Activated CD8-positive, alpha-beta memory T cell treated with anti-CD3 and anti-CD28 coated beads for 1 hour (primary cell): ENCODE measurements at places on chromosomes 7 and 10.
A peak's percentile ranks its signal among the peaks of the same experiment; 100 is the strongest.

DNA sequence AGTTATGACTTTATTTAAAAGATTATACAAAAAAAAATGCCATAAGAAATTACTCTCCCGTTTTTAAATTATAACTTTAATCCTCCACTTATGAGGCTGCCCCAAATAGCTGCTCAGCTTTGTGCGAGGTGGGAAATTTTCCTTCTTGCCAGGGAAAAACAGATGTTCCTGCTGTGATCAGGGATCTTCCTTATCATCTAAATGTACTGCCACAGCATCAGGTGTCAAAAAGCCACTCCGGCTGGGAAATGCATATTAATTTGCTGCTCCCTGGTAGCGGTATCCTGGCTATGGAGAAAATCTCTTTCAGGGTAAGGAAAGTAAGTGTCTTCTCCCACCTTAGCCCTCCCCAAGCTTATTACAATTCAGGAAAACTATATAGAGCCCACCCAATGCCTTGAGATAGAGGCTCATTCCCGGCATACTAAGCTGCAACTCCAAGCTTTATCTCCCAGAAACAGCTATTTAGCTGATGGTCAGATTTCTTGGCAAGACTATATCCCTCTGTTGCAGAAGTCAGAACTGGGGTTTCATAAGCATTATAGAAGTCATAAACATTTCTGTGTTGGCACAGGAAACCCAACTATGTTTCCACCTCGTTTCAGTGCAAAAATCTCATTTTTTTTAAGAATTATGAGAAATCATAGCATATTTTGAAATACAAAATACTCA lies 360.4 kb downstream of the PARD3 start:
- DNase-seq, result no peak

- no peak for DNase-seq
Observed at GRCh38 chr10:88236121-88236743, 346.9 kb downstream of the RNLS start.

DNA sequence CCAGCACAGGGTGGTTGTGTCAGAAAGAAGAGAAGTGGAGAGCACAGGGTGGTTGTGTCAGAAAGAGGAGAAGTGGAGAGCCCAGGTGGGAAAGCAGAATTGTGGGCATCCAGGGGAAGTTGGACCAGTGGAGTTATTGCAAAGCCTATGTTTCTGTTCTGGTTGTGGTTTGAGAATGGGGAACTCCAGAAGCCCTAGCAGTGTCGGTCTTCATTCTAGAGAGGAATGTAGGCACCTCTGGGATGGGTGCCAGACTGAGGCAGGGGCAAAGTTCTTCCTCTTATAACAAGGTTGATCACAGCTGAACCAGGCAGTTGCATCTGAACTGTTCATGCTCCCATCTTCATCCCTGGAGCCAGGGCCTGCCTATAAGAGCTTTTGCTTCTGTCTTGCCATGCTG lies 954 bp downstream of the FSCN3 start:
- DNase-seq, result no peak

GRCh38 chr10:22317076-22317370 lies 835 bp downstream of the COMMD3 start:
- DNase-seq, result no peak

DNA sequence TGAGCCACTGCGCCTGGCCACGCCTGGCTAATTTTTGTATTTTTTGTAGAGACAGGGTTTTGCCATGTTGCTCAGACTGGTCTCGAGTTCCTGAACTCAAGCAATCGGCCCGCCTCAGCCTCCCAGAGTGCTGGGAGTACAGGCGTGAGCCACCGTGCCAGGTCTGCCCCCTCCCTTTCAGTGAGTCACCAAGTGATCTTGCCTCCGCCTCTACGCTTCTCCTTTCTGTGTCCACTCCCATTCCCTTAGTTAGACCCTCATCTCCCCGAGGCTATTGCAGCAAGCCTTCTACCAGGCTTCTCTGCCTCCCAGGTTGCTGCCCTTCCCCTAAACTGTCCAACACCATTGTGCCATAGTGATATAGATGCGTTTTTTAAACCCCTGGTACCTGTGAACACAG lies 32.9 kb downstream of the CDC123 start:
- no peak for DNase-seq

DNA sequence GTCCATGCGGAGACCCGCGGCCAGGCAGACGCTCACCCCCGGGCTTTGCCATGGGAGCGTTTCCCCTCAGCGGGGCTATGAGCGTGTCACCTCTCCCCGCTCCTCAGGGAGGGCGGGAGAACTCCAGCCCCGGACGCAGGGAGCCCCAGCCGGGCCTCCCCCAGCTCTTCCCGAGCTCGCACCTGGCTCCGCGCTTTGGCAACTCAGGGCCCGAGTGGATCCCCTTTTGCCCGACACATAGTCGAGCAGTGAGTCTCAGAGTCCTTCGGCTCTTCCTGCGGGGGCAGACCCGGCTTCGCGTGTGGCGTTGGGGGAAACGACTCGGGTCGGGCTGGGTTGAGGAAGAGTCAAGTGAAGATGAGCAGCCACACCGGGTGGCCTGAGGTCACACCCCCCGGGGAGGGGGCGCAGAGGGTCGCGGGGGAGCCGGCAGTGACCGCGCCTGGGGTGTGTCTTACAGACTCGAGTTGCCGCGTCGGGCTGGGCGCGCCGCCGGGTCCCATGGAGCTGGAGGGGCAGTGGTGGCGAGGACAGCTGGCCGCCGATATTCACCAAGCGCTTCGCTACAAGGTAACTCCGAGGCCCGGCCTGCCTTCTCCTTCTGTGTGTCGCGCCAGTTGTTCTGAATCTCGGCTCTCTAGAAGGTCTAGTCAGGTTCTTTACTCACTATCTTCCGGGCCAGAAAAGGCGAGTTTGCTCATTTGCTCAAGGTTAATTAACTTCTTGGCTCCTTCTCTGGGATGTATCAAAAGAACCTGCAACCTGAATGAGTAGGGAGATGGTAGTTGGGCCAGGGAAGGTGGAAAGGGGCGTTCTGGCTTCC lies 721 bp downstream of the CCNJ start:
- DNase-seq, result peak; percentile 13

GRCh38 chr10:86298501-86299001 lies 68.0 kb downstream of the GRID1 start:
- no peak for DNase-seq

DNA sequence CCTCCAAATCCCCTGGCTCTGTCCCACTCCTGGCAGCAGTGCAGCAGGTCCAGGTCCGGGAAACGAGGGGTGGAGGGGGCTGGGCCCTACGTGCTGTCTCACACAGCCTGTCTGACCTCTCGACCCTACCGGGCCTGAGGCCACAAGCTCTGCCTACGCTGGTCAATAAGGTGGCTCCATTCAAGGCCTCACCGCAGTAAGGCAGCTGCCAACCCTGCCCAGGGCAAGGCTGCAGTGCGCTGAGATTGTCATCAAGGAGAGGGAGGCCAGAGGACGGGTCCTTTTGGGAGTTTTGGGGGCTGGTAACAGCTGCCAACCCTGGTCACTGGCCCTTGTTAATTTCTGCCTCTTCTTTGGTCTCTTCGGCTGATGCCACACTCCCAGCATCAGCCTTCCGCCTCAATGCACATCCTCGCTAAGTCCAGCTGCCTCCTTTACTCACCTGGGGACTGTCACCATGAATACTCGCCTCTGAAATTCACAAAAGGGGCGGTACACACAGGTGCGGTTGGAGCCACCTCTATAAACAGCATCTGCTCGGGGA lies 3.5 kb downstream of the EPO start:
- DNase-seq, result no peak

DNA sequence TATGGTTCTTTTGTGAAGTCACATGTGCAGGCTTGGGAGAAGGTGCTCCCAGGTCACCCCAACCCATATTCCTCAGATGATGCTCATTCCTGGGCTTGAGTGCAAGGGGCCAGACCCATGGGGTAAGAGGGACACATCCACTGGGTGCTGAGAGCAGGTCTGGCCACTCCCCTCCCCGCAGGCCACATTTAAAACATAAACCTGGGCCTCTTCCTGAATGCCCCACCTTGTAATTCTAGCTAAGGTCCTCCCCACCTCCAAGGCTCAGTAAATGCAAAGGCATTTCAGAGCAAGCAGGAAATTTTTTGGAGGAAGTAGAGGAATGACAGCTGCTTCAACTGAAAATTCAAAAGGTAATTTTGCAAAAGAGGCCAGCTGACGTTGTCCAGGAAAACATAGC lies 172.5 kb downstream of the ARHGAP21 start:
- no peak for DNase-seq

- no peak for DNase-seq
Observed at GRCh38 chr7:94940241-94940640, 32.8 kb downstream of the PPP1R9A start.

GRCh38 chr7:10646194-10646593 lies 327.5 kb upstream of the PHF14 start:
- DNase-seq, result no peak

DNA sequence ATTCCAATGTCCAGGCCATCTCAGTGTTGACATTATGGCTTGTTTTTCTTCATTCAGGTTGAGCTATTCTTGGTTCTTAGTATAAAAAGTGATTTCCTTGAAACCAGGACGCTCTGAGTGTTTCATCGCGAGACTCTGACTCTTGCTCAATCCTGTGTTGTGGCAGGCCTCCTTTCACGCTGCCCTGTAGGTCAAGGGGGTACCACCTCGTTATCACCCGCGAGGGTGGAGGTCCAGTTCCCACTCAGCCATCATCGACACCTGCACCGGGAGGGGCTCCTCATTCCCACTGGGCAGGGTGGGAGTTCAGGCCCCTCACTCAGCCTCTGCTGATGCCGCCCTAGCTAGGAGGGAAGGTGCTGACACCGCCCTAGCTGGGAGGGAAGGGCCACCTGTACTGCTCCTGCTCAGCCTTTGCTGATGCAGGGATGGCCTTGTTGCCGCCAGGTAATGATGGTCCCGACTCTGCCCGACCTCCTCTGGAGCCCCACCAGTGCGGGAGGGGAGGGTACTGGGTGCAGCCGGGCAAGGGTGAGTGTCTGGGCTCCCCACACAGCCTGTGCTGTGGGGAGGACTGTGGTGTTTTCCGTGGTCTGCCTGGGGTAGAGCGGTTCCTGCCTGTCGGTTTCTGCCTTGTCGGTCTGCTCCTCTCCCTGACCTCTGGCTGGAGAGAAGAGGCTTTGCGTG lies 16.4 kb downstream of the IQCE start:
- DNase-seq, result no peak

DNA sequence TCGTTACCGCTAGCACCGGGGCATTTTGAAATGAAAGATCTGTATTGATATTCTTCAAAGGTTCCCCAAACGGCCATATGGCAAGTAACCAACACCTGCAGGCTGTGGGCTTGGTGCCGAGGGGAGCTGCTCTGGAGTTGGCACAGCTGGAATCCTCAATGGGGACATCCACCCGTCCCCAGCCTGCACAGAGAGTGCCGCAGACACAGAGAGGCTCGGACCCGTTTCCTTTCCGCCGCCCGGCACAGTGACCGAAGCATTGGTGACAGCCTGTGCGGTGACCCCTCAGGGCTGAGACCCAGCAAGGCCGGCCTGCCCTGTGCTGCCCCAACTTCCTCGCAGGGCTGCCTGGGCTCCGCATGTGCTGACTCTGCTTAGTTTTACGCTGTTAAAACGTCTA lies 4.5 kb downstream of the CFAP46 start:
- no peak for DNase-seq

GRCh38 chr7:113764401-113765035 lies 154.3 kb downstream of the PPP1R3A start:
- DNase-seq, result no peak

DNA sequence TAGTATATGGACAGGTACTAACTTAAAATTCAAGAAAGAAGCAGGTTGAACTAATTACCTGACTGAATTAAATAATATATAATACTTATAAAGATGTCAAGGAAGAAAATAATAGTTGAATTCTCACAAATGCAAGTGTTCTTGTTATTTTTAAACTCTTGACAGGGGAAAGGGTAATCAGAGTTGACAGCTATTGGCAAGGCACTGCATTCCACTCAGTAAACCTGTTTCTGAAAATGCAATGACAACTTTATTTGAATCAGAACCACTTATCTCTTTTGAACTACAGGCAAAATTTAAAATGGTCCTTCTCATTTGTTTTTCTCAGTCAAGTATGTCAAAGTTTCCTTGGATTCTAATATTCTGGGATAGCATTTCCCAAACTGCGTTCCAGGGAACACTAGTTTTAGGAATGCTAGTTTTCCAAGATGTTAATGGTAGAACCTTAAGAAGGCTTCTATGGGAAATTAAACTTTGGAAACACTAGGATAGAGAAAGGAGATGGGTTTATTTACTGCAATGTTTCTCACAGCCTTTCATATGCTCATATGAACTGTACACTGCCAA lies 103.7 kb upstream of the LRRN3 start:
- no peak for DNase-seq

DNA sequence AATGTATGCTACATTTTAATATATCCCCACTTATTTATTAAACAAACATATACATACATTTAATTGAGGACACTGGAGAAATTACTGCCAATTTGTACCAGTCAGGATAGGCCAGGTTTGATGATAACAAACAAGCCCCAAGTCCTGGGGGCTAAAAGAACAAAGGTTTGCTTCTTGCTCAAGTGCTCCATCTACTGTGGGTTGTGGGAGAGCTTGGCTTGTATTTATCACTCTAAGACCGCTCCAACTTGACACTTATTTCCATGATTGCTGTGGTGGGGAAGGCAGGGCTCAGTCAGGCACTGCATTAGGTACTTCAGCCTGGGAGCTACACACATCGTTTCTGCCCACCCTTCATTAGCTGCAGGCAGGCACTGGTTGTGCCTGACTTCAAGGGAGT lies 136.6 kb upstream of the ZNF32 start:
- DNase-seq, result no peak

DNA sequence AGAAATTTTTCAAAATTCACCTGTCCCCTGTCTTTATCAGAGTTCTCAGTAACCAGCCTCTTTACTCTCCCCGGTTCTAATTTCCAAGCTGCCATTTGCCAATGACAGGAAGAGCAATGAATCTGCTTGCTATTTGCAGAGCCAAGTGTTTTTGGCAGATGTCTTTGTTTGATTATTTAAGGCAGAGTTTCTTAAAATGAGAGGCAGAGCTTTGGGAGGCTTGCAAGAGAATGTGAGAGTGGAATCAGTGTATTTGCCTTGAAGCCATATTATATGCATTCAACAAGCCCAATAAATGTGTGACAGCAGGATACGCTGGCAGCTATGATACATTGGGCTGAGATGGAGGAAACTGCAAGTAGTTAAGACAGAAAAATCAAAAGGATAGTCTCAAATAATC lies 196.5 kb downstream of the PHF14 start:
- DNase-seq, result no peak

DNA sequence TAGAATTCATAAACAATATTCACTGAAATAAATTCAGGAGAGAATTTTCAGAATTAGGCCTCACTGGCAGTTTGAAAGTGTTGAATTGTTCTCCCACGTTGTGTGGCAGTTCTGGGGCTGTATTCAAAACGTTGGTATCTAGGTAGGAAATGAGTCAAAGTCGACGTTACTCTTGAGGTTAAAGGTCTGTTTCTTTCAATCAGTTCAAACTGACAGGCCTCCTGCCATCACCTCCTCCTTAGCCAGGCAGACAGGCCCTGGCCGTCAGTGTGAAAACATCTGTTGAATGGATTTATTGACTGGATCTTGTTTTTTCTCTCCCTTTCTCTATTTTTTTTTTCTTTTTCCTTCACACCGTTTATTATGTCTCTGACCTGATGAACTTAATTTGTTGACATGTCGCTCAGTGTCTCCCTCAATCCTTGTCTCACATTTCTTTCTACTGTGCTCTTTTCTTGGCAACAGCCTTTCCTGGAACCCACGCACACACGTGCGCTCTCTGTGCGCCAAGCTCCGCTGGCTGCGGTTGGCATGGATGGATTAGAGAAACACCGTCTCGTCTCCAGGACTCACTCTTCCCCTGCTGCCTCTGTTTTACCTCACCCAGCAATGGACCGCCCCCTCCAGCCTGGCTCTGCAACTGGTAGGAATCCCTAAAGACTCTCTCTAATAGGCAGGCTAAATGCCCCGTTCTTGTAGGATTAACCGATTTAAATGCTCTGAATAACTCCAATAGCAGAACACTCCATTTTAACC lies 231.7 kb downstream of the HDAC9 start:
- no peak for DNase-seq
